ENCODE measurements at places on chromosomes 6 and 20. TPM values are rescaled to one million over a fixed set of nuclear protein-coding genes. Genes with fewer than 3 reads are reported as not detected.
A peak's percentile ranks its signal among the peaks of the same experiment; 100 is the strongest.

DNA sequence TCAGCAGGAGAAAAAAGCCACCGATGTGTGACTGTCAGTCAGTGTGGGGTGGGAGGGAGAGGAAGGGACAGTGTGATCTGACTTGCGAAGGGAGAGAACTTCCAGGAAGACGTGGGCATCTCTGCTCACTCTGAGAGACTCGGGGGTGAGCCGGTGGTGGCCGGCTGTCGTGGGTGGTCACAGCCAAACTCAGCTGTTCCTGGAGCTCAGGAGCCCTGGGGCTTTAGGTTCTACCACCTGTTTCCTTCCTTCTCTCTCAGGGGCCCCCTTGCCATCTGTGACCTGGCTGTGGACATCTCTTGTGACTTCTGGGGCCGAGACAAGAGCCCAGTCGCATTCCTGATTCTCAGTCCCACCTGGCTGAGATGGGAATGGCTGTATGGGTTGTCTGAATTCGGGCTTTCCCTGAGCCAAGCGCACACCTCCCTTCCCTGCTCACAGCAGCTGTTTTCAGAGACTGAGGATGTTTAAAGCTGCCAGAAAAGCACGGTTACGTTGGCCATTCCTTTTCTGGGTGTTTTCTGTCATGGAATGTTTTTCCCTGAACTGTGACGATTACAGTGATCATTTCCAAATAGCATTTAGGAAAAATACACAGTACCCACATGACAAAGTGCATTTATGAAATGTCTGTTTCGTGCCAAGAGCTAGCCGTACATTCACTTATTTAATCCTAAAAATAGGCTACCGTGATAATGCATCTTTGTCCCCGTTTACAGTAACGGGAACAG, 36.5 kb downstream of the SYNJ2 start:
- no peak for DNase-seq

GRCh38 chr6:115838763-115839401, 221.8 kb downstream of the FRK start:
- DNase-seq = peak; percentile 55

- no peak for DNase-seq
These were observed 142.9 kb upstream of the OLIG3 start for GRCh38 chr6:137637121-137637520.

DNA sequence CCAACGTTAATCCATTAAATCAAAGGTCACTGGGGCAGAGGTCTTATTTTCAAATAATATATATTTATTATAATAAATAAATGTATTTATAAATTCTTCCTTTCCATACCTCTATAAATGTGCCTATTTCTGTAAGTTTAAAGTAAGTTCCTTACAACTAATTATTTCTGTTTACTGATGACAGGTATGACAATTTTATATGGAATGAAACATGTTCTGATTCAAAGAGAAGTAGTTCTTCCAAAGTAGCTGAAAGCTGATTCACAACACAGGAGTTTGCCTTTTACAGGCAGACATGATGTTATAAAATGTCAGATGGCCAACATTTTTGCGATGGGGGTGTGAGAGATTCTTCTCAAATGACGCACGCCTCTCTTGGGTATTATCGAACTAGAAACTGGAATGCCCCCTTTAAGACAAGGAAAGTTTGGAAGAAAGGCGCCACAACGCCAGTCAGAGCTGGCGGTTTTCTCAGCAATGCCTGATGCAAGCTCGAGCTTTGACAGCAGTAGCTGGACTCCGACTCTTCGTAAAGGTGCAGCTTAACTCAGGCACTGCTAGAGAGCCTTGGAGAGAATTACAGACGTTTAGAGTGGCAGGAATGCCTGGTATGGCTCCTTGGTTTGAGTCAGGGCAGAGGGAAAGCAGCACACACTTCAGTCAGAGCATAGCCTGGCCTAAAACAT, 92.1 kb downstream of the FOXC1 start:
- DNase-seq = no peak

DNA sequence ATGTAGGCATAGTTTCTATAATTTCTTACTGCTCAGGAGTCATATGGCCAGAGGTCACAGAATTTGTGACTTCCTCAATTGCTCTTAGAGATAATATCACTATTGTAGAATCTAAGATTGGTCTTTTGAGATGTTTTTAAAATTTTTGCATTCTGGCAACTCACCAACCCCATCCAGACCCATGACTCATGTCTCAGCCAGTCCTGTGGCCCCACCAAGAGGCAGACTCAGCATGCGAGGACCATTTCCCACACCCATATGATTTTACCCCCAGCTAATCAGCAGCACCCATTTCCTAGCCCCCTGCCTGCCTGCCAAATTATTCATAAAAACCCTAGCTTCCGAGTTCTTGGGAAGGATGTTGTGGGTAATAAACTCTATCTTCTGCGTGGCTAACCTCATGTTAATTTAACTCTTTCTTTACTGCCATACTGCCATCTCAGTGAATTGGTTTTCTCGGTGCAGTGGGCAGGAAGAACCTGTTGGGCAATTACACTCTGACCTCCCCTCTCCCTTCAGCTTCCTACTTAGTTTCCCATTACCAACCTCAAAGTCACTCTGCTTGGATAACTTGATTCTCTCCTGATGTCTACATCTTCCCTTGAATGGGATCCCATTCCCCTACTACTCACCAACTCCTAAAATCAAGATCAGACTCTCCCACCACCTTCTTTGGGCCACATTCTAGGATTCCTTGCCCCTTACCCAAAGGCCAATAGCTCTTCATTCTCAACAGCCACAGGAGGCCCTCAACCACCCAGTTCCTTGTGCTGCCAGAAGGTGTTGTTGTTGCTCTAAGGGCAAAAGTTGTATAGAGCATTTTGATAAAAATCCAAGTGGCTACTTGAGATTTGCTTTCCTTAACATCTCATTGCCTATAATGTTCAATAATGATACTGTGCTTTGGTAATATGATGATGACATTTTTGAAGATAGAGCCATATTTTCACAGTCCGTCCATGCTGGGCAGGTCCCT, 16.2 kb upstream of the IYD start:
- DNase-seq = no peak

GRCh38 chr6:151379933-151380847, 11.2 kb downstream of the ZBTB2 start:
- no peak for DNase-seq

DNA sequence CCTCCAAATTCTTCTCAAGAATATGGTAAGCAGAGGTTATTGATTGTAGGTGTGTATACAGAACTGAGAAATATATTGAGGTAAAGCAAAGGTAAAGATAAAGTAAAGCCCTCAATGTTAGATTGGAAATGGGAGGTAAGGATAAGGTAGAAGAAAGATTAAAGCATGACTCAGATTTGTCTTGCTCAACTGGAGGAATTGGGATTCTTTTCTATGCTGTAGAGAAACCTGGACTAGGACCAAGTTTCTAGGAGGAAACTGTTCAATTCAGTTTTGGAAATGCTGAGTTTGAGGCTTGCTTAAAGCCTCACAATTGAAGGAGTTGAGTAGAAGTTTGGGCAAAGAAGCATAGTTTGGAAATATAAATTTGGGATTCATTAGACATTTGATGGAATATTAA, 634.0 kb upstream of the PTCHD4 start:
- DNase-seq = no peak

GRCh38 chr6:122660296-122660695, 50.1 kb downstream of the PKIB start:
- no peak for DNase-seq

DNA sequence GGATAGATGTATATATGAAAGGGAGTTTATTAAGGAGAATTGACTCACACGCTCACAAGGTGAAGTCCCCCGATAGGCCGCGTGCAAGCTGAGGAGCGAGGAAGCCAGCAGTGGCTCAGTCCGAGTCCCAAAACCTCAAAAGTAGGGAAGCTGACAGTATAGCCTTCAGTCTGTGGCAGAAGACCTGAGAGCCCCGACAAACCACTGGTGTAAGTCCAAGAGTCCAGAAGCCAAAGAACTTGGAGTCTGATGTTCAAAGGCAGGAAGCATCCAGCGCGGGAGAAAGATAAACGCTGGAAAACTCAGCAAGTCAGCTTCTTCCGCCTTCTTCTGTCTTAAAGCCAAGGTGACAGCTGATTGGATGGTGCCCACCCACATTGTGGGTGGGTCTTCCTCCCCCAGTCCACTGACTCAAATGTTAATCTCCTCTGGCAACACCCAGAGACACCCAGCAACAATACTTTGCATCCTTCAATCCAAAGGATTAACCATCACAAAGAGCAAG, 102.6 kb upstream of the GJE1 start:
- no peak for DNase-seq

DNA sequence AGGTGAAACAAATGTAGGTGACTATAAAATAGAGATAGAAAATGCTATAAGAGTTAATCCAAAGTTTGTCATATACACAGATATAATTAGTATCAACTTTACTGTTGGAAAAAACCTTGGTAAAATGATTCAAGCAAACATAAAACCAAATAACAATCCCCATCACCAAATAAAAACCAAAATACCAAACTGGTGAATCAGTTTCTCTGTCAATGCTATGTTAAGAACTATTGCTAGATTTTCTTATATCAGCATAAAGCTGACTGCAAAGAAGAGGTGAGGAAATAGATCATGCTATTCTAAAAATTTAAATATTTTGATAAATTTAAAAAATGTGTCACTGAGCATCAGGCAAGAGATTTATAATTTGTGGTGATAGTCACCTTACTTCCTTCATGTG, 658.4 kb downstream of the PHF3 start:
- no peak for DNase-seq

GRCh38 chr6:35294308-35294945, 3.2 kb upstream of the DEF6 start:
- peak; percentile 23 for DNase-seq

DNA sequence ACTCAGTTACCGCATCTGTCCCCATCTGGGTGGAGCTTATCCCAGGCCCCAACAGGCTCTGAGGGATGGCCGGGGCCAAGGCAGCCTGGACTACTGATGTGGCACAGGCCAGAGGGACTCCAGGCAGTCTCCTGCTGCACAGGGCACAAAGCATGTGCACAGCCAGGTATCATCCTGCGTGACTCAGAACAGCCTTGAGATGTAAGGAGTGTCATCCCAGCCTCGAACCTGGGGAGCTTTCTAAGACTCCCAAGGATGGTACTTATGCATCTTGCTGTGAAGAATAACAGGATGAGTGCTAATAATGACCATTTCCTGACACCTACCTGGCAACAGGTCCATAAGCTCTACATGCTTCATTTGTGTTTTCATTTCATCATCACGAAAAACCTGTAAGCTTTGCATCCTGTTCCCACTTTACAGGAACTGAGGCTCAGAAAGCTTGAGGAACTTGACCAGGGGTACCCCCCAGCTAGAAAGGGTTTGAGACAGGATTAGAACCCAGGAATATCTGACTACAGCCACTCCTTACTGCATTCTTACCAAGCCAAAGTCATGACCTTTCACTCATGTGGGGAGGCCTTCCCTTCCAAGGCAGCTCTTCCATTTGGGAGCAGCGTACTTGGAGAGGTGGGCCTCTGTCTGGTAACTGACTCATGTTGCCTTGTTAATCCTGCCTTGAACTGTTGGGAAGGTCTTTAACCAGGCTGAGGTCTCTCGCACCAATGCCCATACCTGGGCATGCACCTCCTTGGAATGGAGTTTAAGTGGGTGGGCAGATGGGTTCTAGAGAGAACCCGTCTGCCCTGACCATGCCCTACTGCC, 1.9 kb downstream of the TRIB3 start:
- no peak for DNase-seq

- no peak for DNase-seq
These were observed 25.4 kb upstream of the RIMS4 start for GRCh38 chr20:44835661-44836221.

- DNase-seq = no peak
These were observed 113.3 kb downstream of the AFG1L start for GRCh38 chr6:108407904-108408827.

GRCh38 chr20:47380481-47380880, 24.0 kb upstream of the ZMYND8 start:
- no peak for DNase-seq

DNA sequence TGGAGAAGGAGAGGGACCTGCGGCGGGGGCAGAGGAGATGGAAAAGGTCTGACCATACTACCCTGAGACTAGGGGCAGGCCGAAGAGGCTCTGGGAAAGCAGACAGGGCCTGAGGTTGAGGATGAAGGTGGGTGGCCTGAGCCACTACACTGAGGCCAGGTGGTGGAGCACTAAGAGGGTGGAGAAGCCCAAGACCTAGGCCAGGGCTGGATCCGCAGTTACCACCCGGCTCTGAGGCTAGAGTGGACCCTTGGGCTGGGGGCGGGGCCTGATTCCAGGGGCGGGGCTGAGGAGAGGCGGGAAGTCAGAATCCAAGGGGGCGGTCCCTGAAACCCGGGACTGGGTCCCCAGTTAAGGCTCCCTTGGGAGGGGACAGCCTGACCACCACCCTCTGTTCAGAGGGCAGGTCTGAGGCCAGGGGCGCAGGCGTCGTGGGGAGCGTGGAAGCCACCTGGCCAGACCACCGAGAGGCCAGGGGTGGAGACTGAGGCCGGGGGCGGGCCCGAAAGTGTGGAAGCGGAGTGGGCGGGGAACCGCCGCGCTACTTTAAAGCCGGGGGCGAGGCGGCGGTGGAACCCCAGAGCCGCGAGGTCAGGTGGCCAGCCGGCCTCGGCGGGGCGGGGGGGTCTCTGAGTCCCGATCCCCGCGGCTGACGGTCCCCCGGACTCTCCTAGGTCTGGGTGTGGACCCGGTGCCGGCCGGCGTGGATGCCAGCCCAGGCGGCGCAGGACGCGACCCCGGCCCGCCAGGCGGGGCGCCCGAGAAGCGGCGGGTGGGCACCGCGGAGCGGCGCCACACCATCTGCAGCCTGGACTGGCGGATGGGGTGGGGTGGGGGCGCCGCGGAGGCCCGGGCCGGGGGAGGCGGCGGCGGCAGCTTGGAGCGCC, 8.3 kb downstream of the CCM2L start:
- peak; percentile 81 for DNase-seq

DNA sequence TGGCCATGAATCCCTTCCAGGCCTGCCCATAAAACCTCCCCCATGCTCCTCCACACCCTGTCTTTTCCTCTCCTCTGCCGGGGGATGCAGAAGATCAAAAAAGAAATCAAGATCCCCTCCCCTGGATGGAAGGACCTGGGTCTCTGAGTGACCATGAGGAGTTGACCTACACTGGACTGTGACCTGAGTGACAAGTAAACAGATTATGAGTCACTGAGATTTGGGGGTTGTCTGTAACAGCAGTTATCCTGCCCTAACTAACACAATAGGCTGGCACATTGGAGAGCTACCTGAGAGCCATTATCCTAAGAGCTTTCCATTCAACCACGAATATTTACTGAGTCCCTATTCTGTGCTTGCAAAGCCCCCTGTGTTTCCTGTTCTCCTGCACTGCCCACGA, 28.4 kb upstream of the SIRPA start:
- DNase-seq = no peak

GRCh38 chr6:37109714-37110499, 60.0 kb upstream of the PIM1 start:
- no peak for DNase-seq

LIME1 gene
- total RNA-seq = 27.4 TPM

GLP1R gene
- total RNA-seq = not detected

EYS gene
- not detected for total RNA-seq

ATP6V1G2 gene
- total RNA-seq = 1.8 TPM

TNNC2 gene
- not detected for total RNA-seq

ID4 gene
- 0.10 TPM for total RNA-seq

FERMT1 gene
- 34.9 TPM for total RNA-seq

CLPSL2 gene
- total RNA-seq = 1.7 TPM

CYP39A1 gene
- total RNA-seq = 0.54 TPM
